ENCODE measurements at places on chromosomes 16 and 17.
A peak's percentile ranks its signal among the peaks of the same experiment; 100 is the strongest.

GRCh38 chr17:33280162-33280943 is 12.7 kb downstream of the ASIC2 start:
- no peak for DNase-seq

DNA sequence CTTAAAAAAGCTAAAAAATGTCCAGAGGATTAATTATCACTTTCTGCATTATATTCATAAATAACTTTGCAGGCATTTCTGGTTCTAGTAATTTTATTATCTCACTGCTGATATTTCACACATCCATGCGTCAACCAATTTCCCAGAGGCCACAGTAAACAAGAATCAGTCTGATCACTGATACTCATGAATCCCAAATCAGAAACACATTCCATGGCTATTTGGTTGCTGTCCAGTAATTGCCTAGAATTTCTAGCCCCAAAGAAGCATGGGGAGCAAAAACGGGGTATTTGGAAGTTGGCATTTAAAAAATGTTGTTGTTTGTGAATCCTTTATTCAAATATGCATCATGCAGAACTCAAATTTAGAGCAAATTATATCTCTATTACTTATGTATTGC is 244.8 kb downstream of the CDH8 start:
- no peak for DNase-seq

- peak; percentile 17 for DNase-seq
Measured at GRCh38 chr17:4433515-4434031, at the start of gene SPNS3. Gene SPNS3, plus strand, starts transcription at chr17:4433940. Its CDS starts 28 bp downstream, at chr17:4433968.

- DNase-seq: no peak
Measured at GRCh38 chr16:63720848-63721247, 1401.0 kb downstream of the CDH11 start.

DNA sequence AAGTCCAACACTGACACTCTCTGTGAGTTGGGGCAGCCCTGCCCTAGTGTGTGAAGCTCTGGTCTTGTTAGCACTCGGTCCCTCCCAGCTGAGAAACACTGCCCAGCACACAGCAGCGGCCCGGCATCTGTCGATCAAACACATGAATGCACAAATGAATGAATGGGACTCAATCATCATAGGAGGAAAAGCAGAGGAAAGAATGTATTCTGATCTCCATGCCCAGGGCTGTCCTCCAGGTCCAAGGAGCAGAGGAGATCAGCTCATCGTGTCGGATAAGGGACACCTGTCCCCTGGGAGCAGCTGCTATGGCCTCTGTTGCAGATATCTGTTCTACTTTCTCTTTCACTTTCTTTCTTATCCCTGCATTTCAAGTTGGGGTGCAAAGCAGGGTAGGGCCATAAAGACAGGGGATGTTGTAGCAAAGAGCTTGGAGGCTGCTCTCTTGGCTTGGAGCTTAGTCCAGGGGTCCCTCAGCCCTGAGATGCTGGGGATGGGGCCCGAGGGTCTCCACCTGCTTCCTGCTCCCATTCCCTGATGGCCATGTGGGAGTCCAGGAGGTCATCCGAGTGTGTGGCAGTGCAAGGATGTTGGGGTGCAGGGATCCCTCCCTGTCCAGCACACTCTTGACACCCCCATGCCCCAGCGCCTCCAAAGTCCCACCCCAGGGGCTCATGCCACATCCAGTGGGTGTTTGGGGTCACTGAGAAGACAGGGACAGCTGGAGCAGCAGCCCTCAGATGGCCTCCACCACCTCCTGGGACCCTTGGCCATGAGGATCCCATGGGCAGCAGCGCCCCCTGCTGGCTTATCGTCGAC is 88.2 kb downstream of the IRF8 start:
- no peak for DNase-seq

DNA sequence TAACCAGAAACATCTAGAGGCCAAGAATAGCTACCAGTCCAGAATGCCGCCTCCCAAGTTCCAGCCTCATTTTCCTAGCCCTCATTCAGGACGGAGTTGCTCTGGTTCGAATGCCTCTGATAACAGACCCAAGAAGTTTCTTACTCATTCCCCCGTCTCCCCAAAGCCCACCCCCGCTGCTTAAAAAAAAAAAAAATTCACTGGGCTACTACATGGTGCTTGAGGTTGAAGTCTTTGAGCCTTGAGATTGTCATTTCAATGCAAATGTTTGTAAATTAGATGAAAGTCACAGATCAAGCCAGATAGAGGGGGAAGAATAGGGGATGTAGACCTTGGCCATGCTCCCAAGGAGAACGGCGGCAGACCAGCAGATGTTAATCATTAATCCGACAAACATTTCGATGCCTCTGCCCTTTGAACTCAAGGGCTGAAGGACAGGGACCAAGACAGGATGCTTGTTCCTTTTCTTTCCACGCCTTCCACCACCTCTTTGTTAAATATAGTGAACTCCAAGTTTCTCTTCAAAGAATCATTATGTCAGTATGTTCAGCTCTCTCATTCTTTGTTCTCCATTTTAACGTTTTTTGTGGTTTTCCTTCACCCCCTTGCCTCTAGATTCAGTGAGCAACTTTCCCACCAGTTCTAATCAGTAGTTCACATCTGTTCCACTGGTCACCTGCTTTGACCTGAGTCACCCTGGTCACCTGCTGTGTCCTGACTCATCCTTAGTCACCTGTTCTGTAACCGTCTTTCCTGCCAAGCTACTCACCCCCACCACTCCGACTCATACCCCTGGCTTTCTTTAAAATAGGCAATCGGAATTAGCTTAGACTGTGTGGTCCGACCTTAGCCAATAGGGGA is 190.3 kb downstream of the CPPED1 start:
- no peak for DNase-seq

DNA sequence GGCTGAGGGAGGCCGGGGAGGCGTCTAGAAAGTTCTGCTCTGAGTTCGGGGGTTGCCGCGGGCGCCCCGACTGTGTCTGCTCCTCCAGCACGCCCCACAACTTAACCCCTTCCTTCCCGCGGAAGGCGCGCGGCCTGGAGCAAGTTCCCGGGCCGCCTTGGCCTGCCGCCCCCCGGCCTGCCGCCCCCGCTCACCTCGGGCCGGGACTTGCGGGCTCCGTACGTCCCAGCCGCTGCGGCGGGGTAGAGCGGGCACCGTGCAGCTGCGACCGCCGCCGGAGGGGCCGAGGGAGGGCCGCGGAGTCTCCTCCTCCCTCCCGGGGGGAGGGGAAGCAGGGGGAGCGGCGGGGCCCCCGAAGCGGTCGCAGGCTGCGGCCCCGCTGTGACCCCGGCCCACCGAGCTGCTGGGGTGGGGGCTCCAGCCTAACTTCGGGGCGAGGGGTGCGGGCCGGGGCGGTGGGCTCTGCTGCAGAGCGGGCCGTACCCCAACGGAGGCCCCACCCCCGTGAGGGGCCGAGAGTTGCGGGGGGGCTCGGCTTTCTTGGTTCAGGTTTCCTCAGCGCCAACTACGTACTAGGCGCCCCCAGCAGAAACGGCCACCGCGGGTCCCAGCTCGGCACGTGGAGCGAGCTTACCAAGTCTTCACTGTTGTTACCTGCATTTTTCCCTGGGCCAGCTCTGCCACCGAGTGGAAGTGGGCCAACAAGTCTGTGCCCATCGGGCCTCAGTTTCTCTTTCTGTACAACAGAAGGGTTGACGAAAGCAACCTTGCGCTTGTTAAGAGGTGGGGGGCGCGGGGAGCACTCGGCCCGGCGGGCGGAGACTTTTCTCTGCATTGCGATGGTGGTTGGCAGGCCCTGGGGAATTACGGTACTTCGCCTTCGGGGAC is at the start of gene CCDC102A:
CCDC102A (minus strand) TSS at position 266 of the 888 bp plus-strand sequence. CDS start 7,394 bp downstream, outside the sequence.
- DNase-seq: no peak

- DNase-seq: no peak
Measured at GRCh38 chr17:50130559-50131305, 772 bp upstream of the SAMD14 start.

GRCh38 chr17:55327225-55328088 is 62.7 kb downstream of the HLF start:
- DNase-seq: no peak

GRCh38 chr16:75485230-75486013 is 9.8 kb downstream of the CHST6 start:
- DNase-seq: no peak

- no peak for DNase-seq
Measured at GRCh38 chr16:54459509-54460262, 173.1 kb upstream of the IRX3 start.

- DNase-seq: peak; percentile 26
Measured at GRCh38 chr16:57039148-57039812, 49.9 kb downstream of the NLRC5 start.

DNA sequence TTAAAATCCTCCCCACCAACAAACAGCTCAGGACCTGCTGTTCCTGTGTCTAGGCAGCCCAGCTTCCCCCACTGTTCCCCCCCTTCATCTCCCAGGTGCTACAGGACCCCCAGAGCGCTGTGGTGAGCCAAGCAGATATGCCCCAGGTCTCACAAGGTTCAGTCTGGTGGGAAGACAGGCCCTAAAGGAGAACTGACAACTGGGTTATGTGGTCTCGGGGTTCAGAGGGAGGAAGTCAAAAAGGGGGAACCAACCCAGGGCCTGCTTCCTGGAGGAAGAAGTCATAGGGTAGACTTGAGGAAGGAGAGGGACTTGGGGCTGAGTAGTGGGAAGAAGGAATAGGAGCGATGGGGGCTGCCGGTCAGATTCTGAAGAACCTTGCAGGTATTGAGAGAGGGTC is 2.6 kb downstream of the RIPOR1 start:
- DNase-seq: no peak

GRCh38 chr17:21513012-21513570 is 136.9 kb downstream of the KCNJ12 start:
- DNase-seq: peak; percentile 68

DNA sequence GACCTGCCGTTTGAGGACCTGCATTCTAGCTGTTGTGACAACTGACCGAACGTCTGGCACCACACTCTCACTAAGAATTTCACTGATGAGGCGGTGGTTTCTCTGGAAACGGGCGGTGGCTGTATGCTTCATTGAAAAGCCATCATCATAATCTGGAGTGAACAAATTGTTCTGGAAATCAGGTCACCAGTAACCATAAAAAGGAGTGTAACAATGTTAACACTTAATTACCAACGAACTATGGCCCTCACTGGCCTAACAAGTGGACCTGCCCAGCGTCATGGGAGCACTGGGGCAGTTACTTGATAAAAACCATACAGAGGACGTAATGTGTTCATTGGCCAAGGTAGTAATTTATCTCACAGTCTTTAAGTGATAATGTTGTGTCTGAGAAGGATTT is 15.4 kb downstream of the SMARCE1 start:
- no peak for DNase-seq

- DNase-seq: no peak
Measured at GRCh38 chr17:70912716-70913485, 743.6 kb downstream of the KCNJ2 start.

GRCh38 chr17:42275527-42276358 is 448 bp downstream of the STAT5B start:
- DNase-seq: no peak

GRCh38 chr16:86101897-86102157 is 202.9 kb downstream of the IRF8 start:
- DNase-seq: no peak

GRCh38 chr16:2520784-2521531 is 787 bp downstream of the AMDHD2 start:
- peak; percentile 58 for DNase-seq

GRCh38 chr17:66638707-66639479 is 196.0 kb upstream of the CACNG5 start:
- DNase-seq: no peak

DNA sequence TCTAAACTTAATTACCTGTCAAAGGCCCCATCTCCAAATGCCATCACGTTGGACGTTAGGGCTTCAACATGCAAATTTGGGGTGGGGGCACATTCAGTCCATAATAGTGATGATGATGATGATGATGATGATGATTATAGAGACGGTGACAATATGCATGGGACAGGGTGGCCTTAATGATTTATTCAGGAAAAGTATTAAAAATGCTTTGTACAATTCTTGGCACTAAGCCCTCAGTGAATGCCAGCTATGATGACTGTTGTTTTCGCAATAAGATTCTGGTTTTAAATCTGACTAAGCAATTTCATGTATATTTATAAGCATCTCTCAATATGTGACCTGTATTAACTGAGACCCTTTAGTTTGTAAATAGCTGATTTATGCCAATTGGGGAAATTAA is 106.3 kb downstream of the C16orf95 start:
- DNase-seq: no peak

GRCh38 chr17:47762728-47763127 is 29.7 kb downstream of the TBX21 start:
- no peak for DNase-seq

DNA sequence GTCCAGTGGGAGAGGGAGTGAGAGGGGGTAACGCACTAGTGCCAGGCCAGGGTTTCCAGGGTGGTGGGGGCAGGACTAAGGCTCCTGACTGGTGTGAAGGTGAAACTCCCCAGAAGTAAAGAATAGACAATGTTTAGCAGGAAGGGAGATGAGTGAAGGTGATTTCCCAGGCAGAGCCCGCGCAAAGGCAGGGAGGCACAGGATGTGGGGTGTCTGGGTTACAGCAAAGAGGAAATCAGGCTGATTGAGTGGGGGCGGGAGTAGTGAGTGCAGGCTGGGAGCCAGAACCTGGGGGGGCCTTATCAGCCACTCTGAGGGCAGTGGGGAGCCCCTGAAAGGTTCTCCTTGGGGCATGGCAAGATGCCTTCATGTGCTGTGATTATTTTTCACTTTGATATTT is 167.5 kb downstream of the UTP18 start:
- DNase-seq: peak; percentile 77

DNA sequence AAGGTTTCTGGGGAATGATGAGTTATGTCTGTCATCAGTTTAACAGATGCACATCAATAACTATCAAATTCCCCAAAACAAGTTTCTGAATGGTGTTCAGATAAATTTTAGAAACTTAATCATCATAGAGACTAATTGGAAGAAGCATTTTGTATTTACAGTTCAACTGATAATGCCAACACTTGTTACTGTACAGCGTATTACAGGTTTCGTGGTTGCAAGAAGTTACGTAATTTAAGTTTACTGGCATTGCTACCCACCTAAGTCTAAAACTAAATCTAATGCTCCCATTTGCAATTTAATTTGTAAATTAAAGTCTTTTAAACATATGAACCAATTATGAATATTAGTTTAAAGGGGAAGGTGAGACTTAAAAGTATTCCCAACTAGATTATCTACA is 3.0 kb downstream of the SRSF1 start:
- no peak for DNase-seq

DNA sequence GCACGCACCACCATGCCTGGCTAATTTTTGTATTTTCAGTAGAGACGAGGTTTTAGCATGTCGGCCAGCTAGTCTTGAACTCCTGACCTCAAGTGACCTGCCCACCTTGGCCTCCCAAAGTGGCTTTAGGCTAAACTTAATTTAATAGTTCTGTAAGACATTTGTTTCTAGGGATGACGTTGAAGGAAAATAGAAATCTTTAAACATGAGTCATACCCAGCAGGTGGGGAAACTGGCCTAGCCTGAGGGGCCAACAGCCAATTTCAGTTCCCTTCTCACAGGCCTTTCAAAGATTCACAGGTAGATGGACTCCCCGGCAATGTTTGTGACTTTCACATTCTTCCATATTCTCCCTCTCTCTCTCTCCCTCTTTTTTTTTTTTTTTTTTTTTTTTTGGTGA is 18.1 kb upstream of the ITPRIPL2 start:
- no peak for DNase-seq

- no peak for DNase-seq
Measured at GRCh38 chr16:689175-689897, 862 bp downstream of the WDR24 start.

All from activated T-helper 1 cell treated with anti-CD3 and anti-CD28 coated beads, Interleukin-12 subunit alpha, Interleukin-12 subunit beta, Interleukin-2, Interleukin-4 antibody, amounts not matched to agents 30 ng/mL and 10 ng/mL and 1 ng/mL, durations not matched to agents 14 hours and 24 hours and 36 hours (primary cell).